CD4-positive, alpha-beta memory T cell (primary cell): ENCODE measurements at places on chromosomes 1 and 21. TPM values are rescaled to one million over a fixed set of nuclear protein-coding genes. Genes with fewer than 3 reads are reported as not detected.

Gene LHX8
- not detected for total RNA-seq

Gene TRIM67
- total RNA-seq, result not detected

Gene BRINP2
- not detected for total RNA-seq

Gene GBP7
- 0.17 TPM for total RNA-seq

Gene FAM72C
- 0.20 TPM for total RNA-seq

Gene RNU1-2
- 3,010 TPM for total RNA-seq

Gene LCE1D
- not detected for total RNA-seq

Gene NFASC
- total RNA-seq, result not detected

Gene FAM151A
- total RNA-seq, result not detected

Gene TRIM33
- 54.4 TPM for total RNA-seq

Gene PPP1R12B
- total RNA-seq, result 28.2 TPM

Gene FMO1
- not detected for total RNA-seq

Gene NUP210L
- total RNA-seq, result 0.19 TPM

Gene LRRN2
- not detected for total RNA-seq

Gene BGLAP
- 7.2 TPM for total RNA-seq

Gene PWP2
- total RNA-seq, result 27.2 TPM

Gene UMODL1
- total RNA-seq, result 0.58 TPM

Gene TRIM46
- 8.5 TPM for total RNA-seq

Gene CCDC181
- total RNA-seq, result 0.17 TPM

Gene IL23R
- total RNA-seq, result 1.1 TPM

Gene GBP6
- total RNA-seq, result 0.23 TPM

Gene MAEL
- total RNA-seq, result not detected

Gene ERMAP
- total RNA-seq, result 8.6 TPM

Gene OR13G1
- not detected for total RNA-seq

Gene KANK4
- not detected for total RNA-seq

Gene PRELP
- total RNA-seq, result not detected
